AG04449 (cell line): ENCODE measurements at places on chromosomes 5 and 9.

DNA sequence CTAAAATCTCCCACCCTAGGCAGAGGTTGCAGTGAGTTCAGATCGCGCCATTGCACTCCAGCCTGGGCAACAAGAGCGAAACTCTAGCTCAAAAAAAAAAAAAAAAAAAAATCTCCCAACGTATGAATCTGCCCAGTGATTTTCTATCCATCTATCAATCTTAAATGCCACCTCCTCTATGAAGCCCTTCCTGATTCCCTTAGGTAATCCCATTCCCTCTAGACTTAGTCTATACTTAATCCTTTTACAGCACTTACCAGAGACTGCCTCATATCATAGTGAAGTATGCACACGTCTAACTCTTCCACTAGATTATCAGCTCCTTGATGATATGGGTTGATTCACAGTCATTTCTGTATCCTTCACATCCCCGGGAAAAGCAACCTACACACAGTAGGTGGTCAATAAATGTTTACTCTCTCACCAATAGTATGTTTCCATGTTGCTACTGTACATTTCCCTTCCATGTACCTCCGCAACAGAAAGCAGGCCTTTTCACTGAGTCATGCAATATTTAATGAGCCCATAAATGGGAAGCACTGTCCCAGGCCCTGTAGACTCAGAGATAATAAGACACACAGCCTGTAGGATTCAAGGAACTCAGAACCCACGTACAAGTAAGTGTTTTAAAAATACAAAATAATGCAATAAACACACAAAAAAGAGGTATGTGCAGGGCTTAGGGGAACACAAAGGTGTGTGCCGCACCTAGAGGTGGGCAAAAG, 1.2 kb downstream of the DROSHA start:
- DNase-seq = no peak

DNA sequence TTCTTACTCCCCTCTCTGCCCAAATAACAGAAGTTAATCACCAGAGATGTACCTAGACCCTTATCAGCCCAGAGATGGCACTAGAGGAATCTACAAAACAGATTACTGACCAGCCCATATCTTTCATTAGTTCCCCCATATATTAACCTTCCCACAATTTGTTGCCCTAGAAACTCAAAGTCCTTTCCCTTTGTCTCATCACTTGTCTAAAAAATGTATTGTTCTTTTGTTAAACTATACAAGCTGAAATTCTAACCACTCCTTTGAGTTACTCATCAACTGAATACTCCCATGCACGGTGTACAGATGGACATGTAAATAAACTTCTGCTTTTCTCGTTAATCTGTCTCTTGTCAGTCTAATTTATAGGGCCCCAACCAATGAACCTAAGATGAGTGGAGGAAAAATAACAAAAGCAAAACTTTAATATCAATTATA, 130.9 kb downstream of the CCDC192 start:
- DNase-seq = no peak

- DNase-seq = no peak
Measured at GRCh38 chr9:35397216-35397698, 92.7 kb upstream of the RUSC2 start.

- no peak for DNase-seq
Measured at GRCh38 chr5:5418006-5418405, 4.5 kb upstream of the ICE1 start.

DNA sequence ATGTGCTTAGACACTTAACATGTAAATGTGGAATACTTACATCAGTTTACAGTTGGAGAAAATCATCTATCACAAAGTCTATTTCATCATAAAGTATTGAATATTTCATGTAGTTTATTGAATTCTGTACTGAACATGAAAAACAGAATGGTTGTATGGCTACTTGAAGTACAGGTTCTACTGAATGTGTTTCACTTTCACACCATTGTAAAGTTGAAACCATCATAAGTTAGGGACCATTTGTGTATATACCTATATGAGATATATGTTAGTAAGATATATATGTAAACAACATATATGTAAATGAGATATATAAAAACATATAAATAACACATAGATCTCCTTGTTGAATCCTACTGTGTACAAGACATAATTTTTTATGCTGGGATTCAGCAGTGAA, 63.0 kb upstream of the TAF11L2 start:
- no peak for DNase-seq

GRCh38 chr5:67453111-67453905, 256.7 kb upstream of the CD180 start:
- no peak for DNase-seq

DNA sequence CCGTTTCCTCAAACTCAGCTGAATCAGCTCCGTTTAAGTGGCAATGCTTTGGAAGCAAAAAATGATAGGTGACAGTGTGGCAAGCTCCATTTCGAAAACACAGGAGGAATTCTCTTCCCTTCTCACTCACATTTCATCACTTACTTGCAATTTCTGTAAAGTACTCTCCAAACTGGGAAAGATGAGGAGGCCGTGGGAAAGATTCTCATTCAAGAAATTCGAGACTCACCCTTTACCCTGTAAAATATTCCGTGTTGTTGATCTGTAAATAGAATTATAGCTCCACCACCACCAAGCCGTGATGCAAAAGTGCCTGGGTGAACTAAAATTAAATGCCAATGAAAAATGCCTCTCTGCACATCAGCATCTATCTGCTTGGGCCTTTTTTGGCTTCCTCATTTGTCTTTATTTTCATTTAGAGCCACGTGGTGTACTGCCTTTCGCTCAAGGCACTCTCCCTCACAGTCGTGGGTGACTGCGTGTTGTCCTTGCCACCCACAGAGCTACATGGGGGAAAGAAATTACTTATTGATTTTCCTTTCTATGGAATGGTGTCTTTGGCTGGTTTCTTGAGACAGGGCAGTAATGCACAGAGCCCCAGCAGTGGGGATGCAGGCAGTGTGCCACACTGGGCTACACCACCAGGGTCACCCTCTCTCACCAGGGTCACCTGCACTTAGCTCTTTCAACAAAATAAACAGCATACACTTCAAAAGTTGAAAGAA, 289.3 kb upstream of the TAS2R1 start:
- no peak for DNase-seq

DNA sequence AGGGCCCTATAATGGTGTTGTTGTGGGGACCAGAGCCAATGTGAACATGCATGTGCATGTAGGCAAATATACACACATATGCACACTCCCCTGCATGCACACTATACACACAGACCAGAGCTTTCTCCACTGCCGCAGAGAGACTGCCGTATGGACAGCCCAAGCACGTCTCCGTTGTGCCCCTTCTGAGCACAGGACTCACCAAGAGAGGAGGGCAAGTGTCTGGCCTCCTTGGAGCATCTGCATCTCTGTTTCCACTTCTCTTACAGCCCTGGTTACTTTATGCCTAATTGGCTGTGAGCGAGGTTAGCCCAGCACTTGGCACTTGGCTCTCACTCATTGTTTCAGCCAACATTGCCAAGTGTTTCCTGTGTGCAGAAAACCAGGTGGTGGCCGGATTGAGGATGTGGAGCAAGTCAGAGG, 30.4 kb downstream of the CSF2 start:
- DNase-seq = no peak

GRCh38 chr5:8577792-8578191, 708.8 kb downstream of the MTRR start:
- no peak for DNase-seq
